ENCODE measurements at places on chromosomes 11 and 22.

DNA sequence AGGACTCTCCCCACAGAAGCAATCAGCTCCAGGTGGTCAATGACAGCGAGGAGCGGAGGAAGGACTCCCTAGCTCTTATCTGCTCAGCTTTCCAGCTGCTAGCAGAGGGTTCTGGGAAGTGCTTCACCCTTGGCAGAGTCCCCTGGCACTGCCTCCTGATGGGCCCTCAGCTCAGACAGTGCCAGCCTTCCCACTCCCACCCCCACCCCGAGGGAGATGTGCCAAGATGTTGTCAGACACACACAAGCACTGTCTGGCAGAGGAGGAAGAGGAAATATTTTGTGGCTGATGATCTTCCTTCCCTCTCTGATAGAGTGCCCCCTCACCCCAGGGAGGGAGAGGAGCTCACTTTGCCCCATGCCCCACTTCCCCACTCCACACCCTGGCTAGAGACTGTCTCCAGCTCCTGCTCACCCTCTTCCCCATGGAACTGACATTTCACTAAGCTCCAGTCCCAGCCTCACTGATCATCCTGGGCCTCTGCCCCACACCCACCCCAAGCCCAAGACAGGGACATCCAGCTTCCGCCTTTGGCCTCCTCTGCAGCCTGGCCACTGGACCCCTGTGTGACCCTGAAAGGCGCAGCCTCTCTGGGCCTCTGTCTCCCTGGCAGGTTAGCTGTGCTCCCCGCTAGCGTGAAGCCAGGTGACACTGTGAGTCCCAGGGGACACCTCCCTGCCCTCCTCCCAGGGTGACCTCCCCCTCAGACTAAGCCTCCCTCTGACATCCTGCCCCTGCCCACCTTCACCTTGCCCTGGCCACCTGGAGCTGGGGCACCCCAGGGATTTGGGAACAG lies 44.5 kb downstream of the SLCO2B1 start:
- DNase-seq = no peak

GRCh38 chr11:122659676-122660554 lies 4.4 kb downstream of the UBASH3B start:
- DNase-seq = no peak

- DNase-seq = no peak
Observed at GRCh38 chr11:16610213-16610737, 128.2 kb upstream of the C11orf58 start.

DNA sequence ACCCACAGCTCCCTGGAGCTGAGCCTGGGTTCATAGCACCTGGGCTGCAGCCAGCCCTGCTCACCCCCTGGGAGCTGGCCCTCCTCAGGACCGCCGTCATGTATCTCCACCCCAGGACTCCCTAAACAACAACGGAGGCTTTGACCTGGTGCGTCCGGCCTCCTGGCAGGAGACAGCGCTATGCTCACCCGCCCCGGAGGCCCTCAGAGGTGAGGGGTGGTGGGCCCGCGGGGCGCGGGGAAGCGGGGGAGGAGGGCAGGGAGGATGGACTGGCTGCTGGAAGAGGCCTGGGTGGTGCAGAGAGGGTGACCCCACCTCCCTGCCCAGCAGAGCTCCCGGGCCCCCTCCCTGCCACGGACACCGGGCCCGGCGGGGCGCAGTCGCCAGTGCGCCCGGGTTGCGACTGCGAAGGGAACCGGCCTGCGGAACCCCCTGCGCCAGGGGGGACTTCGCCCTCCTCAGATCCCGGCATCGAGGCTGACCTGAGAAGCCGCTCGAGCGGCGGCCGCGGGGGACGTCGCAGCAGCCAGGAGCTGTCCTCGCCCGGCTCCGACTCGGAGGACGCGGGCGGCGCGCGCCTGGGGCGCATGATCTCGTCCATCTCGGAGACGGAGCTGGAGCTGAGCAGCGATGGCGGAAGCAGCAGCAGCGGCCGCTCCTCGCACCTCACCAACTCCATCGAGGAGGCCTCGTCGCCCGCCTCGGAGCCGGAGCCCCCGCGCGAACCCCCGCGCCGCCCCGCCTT lies 3.1 kb downstream of the MAPK8IP2 start:
- no peak for DNase-seq

DNA sequence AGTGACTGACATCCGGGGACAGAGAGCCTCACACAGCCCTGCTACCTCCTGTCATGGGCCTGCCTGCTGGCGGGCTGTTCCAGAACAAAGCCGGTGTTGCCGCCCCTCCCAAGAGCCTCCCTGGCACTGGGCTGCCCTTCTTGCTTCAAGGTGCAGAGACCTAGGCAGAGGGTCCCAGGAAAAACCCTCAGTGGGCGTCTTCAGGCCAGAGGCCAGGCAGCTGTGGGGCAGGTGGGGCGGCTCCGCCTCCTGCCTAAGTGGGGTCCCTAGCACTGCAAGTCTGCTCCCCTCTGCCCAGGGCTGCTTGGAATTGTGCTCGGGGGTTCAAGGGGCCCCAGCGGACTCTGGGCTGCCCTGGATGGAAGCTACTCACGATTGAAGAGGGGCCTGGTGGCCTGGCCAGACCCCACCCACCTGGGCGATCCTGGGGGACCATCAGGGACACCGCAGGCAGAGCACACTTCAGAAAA lies 20.4 kb upstream of the GNB1L start:
- DNase-seq = no peak

DNA sequence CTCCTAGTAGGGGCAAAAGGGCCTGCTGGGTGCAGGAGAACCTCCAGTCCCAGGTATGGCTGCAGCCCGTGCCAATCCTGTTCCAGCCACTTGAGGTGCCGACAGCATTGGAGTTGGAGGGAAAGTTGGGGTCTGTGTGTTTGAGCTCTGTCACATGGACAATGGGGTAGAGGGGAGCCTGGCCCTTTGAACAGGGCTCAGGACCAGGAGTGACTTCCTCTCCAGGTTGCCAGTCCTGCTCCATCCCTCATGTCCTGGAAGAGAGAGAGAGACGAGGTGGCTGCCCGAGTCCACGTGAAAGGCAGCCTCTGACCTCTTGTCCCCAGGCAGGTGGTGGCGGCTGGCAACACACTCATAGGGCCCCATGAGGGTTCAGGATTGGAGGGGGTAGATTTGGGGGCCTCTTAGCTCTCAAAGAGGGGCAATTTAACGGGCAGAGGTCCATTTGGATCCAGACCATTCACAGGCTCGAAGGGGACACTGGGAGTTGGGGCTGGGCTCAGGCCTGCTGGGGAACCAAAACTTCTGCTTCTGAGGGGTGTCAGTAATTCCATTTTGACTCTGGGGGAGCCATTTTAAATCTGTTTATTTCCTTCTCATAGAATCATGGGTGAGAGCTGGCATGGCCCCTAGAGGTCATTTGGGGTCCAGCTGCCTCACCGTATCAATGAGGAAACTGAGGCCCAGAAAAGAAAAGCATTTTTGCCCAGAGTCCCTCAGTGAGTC lies 4.1 kb downstream of the ADORA2A start:
- DNase-seq = no peak

GRCh38 chr22:49044776-49045175 lies 782.9 kb downstream of the BRD1 start:
- no peak for DNase-seq

DNA sequence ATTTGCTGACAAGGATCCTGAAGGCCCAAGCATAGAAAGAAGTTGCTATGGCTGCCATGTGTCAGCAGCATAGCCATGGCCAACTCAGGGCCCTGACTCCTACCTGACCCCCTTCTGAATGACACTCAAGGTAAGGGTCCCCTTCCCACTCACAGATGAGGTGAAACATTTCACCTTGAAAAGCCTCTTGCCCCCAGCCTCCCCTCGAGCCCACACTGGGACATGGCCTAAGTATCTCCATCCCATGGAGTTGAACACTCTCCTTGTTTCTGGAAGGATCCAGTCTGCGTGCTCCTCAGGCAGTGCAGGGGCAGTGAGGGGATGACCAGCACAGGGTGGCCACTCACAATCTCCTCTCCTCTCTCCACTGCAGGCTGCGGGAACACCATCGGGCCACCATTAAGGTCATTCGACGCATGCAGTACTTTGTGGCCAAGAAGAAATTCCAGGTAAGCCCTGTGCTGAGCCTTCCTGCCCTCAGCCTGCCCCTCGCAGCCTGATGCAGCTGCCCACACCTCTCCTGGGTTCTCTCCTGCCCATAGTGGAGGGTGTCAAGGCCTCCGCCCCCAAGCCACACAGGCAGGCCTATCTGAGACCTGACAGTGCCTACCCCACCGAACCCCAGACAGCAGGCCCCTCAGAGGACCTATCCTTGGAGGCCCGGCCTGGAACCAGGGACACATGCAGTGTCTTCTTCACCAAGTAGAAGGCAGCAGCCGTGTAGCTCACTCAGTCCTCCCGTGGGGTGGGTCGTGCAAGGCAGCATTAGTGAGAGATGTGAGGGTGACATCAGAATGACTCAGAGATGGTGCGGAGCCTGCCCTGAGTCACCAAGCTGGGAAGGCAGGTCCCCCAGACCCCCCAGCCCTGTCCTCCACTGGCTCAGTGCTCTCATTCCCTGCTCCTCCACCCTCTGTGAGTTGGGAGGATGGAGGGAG lies 68.9 kb upstream of the KCNQ1OT1 start:
- no peak for DNase-seq

DNA sequence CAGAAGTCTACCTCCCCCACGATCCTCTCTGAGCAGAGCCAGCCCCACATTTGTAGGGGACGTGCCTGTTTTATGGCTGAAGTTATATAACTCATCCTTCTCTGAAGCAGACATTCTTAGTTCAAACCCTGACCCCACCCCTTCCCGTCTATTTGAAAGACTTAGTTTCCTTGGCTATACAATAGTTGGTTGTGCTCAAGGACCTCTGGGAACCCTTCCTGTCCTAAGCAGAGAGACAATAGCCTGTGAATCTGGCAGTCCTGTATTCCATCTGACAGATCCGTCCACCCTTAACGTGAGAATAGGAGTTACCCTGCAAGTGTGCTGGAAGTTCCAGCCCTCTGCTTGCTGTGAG lies 75.2 kb downstream of the MN1 start:
- DNase-seq = no peak

- DNase-seq = no peak
Observed at GRCh38 chr11:116938471-116939070, 101.1 kb upstream of the APOA1 start.

GRCh38 chr22:20763630-20764470 lies 10.1 kb upstream of the SERPIND1 start:
- DNase-seq = no peak

- no peak for DNase-seq
Observed at GRCh38 chr11:84685149-84685548, 942.0 kb downstream of the DLG2 start.

DNA sequence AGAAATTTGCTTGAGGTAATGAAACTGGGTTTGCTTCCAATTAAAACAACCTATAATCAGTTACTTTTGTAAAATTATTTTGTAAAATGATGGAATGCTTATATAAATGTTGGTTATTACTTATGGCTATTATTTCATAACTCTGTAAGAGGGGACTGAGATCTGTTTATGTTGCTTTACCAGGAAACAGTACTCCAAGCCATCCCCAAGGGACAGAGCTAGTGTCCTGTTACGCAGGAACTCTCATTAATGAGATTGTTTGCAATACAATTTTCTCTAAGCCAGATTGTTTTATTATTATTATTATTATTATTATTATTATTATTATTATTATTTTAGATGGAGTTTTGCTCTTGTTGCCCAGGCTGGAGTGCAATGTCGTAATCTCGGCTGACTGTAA lies 2.3 kb upstream of the NOX4 start:
- no peak for DNase-seq

- no peak for DNase-seq
Observed at GRCh38 chr11:45648931-45649330, 16.5 kb downstream of the CHST1 start.

- DNase-seq = no peak
Observed at GRCh38 chr22:25359601-25360261, 140.3 kb downstream of the CRYBB2 start.

DNA sequence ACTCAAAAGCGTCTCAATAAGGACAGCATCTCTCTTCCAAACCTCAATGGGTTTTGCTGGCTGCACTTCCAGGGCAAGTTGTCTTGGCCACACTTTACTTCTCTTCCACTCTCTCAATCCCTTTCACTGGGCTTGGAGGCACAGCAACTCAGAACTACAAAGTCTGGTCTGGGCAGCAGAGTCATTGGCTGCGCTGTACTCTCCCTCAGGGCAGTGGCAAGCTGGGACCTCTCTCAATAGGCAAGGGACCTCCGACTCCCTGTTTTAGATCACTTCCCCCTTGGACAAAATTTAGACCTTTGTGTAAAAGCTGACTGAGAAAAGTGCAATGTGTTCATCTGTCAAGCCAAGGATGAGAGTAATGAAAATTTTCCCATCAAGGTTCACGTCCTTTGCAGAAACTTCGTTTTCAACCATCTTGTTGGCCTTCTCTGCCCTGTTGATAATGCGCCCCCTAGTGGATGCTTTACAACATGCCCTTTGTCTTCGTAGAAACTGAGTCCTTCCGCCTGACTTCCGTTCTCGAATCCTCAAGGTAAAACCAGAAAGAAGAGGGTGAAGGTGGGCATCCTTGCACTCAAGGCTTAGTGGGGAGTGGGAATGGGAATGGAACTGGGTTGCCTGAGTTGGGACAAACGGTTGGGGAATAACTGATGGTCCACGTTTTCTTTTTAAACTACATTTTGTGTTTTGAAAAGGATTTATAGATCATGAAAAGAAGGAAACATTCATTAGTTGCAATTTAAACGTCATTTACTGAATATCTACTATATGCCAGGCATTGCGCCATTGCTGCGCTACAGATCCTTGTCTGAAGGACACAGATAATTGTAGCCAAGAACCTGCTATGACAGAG lies 99.1 kb downstream of the CD44 start:
- no peak for DNase-seq

DNA sequence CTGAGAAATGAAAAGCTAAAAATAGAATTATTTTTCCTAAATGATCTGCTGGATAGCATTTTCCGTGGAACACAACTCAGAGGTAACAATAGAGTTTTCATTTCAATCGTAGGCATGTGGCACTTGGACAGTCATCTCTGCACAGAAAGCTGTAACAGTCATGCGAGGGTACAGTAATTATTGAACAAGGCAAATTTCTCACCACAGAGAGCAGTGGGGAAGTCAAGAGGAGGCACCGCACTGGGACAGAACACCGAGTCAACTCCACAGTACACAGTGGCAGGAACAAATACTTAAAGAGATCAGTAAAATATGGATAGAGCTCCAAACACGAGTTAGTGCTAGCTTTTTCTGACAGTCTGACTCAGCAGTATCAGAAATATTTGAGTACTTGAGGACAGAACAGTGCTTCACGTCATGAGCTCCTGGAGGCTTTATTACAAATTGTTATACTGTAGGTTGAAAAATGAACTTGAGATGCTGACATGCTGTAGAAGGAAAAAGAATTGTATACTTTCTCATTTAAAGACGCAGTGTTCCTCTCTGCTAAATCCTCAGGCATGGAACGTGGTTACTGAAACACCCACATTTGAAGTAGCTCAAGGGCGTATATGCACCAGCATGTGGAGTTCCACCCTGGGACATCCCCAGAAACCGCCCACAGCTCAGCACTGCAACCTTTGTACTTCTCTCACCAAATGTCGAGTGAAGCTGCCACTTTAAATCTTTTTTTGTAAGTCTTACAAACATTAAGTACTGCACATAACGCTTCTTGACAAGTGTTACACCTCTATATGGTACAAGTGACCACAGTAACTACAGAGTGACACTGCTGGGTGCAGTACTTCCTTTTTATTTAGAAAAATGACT lies 27.4 kb upstream of the YPEL1 start:
- no peak for DNase-seq

GRCh38 chr11:23536907-23537306 lies 676.6 kb upstream of the CCDC179 start:
- no peak for DNase-seq

All from astrocyte of the cerebellum (primary cell).